ENCODE measurements at places on chromosomes 16 and 17.

DNA sequence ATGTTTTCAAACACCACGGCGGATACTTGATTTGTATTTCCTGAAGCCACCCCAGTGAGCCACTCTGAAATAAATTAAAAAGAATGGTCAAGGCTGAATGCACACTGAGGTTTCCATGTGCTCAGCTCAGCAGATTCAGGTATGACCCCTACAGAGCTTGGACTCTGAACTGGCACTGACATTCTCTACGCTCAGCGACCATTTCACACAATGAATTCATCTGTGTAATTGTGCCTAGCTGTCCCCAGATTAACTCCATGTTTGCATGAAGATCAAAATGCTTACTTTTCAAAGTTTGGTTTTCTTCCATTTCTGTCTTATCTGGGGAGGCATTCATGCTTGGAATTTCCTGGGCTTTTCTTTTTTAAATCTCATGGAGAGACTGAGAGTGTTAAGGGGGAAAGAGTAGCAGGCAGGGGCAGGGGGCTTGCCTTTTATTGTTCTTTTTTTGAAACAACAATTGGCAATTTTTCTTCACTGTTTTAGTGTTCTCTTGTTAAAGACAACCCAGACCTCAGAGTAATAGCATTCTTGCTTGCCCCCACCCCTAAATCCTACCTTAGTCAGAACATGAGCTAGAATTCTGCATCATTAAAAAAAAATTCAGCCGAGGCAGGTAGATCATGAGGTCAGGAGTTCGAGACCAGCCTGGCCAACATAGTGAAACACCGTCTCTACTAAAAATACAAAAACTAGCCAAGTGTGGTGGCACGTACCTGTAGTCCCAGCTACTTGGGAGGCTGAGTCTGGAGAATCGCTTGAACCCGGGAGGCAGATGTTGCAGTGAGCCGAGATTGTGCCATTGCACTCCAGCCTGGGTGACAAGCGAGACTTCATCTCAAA, 85.5 kb upstream of the HNF1B start:
- peak; percentile 62 for DNase-seq

DNA sequence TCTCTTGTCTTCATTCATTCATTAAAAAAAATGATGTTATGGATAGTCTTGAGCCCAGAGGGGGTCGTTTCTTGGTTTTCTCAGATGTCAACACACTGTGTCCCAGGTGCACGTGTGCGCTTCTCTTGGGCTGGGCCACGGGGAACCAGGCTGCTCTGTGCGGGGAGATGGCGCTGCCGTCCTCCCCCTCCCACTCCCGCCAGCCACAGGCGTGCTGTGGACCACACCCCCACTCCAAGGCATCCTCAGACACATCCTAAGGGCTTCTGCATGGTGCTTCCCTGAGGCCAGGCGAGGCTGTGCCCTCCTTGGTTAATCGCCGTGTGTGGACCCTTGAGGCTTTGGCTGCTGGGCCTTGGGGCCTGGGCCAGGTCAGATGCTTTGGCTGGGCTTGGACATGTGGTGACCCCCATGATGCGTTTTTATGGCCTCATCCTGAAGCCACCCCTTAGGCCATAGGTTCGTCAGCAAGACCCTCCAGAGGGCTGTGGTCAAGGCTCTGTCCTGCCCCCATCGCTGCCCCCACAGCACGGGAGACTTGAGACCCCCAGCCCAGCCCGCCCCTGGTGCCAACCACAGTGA, 245.7 kb upstream of the CIBAR2 start:
- DNase-seq, result no peak

GRCh38 chr16:48168075-48168474, 12.3 kb upstream of the ABCC12 start:
- no peak for DNase-seq

DNA sequence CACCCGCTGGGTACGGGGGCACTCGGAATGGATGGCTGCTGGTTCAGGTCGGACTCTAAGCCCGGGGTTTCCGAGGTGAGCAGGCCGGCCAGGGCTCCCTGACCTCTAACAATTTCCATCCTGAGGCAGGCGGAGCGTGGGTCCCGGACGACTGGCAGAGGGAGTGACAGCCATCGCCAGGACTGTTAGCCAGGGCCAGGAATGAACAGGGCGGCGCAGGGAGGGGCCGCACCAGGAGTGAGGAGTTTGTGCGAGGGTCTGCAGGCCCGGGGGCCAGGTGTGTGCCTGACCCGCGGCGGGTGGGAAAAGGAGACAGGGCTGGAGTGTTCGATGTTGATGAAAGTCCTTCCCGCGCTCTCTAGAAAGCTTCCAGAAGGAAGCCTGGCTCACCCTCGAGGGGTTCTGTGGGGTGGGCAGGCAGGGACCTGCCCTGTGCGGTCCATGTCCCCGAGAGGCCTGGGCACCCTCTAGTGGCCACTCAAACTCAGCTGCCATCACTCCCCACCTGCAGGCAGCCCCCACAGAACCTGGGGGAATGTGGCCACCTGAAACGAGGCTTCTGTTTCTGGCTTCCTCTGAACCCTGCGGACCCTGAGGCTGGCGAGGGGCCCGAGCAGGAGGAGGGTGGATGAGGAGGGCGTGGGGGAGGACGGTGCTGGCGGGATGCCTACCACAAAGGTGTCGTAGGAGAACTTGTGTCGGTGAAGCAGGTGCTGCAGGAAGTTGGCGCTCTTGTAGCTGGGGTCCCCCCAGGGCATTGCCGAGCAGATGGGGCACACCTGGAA, 8.2 kb downstream of the RNF166 start:
- DNase-seq, result no peak

- no peak for DNase-seq
These were observed 430 bp downstream of the BCAS3 start for GRCh38 chr17:60678118-60678444.

- no peak for DNase-seq
These were observed 55.0 kb downstream of the NT5M start for GRCh38 chr17:17358060-17358751.

- no peak for DNase-seq
These were observed 4.2 kb downstream of the SNTB2 start for GRCh38 chr16:69191136-69191535.

- DNase-seq, result no peak
These were observed 115.6 kb downstream of the CCDC182 start for GRCh38 chr17:57629470-57629869.

DNA sequence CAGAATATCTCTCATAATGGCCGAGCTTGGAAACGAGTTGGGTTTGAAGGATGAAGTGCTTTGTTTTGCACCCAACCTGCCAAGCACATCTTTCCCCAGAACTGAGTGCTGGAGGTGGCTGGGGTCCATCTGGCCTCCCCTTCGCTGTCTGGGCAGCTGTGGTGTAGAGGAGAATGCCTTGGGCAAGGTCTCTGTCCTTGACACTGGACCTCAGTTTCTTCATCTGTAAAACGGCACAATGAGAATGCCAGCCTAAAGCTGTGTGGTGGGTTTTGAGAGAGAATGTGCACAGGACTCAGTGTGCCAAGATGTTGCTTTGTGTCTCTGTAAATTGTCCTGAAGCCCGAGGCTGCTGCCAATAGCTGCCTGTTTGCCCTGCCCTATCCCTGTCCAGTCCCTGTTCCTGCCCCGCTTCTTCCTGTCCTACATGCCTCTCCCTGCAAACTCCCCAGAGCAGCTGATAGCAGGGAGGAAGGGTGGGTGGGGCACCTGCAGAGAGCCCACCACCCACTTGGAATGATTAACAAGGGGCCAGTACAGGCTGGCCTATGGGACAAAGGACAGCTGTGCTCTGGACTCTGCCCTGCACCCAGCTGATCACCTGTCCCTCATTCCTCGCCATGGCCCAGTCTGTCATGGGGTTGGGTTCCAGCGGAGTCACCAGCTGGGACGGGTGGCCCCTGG, 15.3 kb downstream of the LASP1 start:
- DNase-seq, result no peak

DNA sequence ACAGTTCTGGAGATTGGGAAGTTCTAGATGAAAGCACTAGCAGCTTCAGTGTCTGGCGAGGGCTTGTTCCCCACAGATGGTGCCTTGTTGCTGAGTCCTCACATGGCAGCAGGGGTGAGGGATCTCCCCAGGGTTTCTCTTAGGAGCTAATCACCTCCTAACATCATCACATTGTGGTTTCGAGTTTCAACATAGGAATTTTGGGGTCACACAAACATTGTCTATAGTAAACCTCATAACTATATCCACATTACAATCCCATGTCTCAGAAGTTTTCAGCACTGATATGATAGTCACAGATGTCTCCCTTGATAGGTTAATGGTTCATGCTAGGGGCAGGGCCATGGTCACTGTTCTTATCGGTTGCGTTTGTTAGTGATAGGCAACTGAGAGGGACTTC, 13.8 kb downstream of the CLUAP1 start:
- DNase-seq, result no peak

GRCh38 chr17:57256708-57257112, 387 bp downstream of the MSI2 start:
- DNase-seq, result peak; percentile 33

DNA sequence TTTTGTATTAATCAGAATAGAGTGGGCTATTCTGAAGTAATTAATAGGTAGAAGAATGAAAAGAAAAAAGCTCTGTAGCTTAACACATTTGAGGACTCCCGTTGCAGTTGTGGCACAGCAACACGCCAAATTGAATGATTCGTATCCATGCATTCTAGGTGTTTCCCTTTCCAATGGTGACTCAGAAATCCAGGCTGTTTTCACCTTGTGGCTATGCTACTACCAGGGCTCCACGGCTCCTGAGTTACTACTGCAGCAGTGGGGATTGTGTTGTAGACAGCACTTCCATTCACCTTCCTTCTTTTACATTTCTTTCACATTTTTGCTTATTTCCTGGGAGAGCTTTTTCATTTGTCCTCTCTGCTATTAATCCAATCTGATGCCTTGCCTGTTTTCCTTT, 1616.4 kb downstream of the CDH8 start:
- DNase-seq, result no peak

- no peak for DNase-seq
These were observed 80.6 kb upstream of the SALL1 start for GRCh38 chr16:51231702-51232101.

DNA sequence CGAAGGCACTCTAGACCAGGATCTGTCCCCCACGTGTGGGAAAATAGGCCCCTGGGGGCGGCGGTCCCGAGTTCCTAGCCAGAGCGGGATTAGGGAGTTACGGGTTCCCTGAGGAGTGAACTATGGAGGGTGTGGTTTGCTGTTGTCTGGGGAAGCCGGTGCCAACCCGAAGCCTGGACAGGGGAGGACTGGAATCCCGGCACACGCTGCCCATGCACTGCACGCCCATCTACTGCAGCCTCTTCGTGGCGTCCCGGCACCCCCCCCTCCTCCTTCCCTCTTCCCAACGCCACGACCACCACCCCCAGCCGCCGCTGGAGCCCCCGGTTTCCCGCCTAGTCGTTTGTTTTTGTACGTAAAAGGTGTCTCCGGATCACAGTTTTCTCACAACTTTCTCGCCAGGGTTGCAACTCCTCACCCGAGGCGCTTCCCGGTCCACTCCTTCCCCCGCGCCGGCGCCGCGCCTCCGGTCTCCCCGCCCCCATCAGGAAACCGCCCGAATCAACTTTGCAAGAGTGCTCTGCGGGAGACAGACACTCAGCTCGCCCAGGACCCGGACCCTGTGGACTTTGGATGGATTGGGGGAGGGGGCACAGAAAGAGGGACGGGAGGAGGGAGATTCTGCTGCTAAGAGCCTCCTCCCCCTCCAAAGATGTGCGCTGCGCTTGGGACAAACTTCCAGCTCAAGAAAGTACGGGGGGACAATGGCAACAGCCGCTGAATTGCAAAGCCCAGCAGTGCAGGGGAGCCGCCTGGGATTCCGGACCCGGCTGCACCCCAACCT, 1.4 kb upstream of the LHX1 start:
- DNase-seq, result no peak

DNA sequence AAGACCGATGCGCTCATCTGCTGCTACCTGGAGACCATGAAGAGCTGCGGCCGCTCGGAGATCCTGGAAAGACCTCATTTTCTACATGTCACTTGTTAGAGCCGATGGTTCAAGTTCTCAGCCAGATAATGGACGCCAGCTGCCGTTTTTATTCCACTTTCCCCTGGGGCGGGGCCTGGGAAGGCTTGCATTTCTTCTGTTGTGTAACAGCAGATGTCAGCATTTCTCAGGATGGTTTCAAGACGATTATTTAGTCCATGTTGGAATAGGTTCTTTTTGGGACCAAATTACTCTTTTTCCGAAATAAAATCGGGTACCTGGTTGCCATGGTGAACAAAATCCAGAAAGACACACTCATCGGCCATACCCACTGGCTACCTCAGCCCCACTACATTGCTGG, 1418.3 kb downstream of the CDH11 start:
- no peak for DNase-seq

DNA sequence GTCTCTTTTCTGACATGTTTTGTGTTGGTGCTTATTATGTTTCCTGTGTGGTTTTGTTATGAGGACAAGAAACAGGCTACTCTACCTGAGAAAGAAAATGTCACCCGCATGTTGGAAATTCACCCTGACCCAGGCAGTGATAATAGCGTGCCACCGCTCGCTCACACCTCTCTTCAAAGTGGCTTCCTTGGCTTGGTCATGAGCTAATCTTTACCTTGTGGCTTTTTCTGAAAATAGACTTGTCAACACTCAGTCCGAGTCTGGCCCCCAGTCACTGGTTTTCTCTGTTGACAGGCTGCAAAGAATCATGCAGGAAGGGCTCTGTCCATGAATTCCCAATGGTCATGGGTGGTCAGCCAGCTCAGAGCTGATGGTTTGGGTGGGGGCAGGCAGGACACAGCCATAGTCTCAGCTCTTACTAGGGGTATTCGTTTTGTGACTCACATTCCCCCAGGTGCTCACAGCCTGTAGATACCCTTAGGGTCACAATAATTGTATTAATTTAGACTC, 121.3 kb upstream of the CACNG5 start:
- no peak for DNase-seq

GRCh38 chr16:89958068-89958467, 9.5 kb downstream of the DEF8 start:
- DNase-seq, result peak; percentile 43

- DNase-seq, result no peak
These were observed 544 bp upstream of the EVI2A start for GRCh38 chr17:31321966-31322365.

DNA sequence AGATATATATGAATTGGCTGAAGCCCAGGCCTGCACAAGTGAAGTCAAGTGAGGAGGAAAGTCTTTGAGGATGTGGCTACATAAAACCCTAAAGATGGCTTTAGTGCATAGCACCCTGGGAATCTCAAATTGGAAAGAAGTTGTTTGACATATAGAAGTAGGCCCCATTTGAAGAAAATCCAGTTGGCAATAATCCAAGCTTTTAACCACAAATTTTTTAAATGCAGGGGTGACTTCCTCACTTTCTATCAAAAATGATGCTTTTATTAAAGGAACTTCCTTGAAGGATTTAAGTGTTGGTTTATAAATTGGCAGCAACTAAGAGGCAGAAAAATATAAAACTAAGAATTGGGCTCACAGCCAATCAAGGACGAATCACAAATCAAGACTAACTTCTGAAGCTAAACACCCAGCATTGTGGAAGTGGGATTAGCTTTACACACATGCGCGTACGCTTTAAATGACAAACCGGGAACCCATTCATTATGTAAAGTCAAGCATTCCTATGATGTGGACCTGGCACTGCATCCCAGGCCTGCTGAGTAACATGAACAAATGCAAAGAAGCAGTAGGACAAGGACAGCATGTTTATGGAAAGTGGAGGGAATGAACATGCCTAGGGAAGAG, 63.3 kb downstream of the NOG start:
- no peak for DNase-seq

- peak; percentile 68 for DNase-seq
These were observed 94.8 kb upstream of the CBX4 start for GRCh38 chr17:79933863-79934652.

GRCh38 chr16:71297341-71297634, 8.1 kb upstream of the CMTR2 start:
- no peak for DNase-seq

Data from endothelial cell of umbilical vein (primary cell).